Right atrium auricular region (tissue), 2 donors: ENCODE measurements at places on chromosomes 12 and 14.

DNA sequence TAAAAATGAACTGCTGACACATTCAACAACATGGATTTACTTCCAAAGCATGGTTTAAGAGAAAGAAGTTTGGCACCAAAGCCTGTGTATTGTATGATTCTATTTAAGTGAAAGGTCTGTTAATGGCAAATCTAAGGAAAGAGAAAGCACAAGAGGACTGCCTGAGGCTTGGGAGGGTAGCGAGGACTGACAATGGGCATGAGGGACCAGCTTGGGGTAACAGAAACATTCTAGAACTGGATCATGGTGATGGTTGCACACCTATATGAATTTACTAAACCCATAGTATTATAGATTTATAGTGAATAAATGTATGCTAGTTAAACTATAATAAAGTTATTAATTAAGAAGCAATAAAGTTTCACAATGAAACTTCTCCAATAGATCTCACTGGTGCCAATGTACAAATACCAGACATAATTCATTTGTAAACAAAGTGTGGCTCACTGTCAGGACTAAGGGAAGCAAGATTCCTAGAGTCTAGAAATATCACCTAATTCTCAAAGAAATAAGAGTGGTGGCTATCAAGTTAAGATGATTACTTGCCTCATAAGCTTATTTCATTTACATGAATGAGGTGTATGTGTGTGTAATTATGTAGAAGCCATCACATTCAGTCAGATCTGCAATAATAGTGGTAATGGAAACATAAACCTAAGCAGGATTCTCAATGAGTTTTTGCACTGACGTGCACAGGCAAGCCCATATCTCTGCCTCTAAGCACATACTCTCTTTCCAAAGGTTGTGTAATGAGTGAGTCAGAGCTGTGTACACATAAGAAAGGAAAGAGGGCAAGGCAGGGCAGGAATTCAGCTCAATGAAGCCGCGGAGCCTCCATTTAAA lies 353.4 kb downstream of the KCNH5 start:
- no peak for DNase-seq

DNA sequence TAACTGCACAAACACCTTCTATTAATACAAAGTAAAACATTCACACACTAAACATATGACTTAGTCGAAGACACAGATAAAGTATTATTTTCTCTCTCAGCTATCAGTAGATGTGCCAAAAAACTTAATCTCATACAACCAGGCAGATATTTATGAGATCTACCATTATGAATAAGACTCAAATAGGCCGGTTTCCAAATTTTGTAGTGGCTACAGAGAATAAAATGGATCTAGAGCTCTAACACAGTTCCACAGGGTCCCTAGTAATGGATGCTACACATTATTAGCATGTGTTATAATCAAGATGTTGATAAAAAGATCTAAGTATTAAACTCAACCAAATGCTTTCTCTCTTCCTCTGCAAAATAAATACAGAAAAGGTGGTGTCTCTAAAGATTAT lies 10.4 kb downstream of the SAV1 start:
- no peak for DNase-seq

DNA sequence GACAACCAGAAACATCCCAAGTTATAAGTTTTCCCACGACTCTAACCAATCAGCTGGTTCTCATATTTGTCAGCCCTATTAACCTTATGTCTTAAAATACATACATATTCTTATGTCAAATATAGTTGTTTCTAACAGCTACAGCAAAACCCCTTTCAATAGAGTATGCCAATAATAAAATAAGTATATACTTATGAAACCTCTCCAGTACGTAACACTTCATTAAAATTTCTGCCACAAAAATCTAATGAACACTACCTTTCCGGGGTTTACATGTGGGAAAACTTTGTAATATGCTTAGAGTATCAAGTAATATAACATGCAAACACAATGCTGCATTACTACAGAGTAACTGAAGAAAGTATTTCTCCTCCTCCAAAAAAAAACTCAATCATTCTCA lies 1.8 kb downstream of the LRP6 start:
- no peak for DNase-seq

GRCh38 chr12:66003951-66004350 lies 126.6 kb downstream of the LLPH start:
- DNase-seq: no peak

DNA sequence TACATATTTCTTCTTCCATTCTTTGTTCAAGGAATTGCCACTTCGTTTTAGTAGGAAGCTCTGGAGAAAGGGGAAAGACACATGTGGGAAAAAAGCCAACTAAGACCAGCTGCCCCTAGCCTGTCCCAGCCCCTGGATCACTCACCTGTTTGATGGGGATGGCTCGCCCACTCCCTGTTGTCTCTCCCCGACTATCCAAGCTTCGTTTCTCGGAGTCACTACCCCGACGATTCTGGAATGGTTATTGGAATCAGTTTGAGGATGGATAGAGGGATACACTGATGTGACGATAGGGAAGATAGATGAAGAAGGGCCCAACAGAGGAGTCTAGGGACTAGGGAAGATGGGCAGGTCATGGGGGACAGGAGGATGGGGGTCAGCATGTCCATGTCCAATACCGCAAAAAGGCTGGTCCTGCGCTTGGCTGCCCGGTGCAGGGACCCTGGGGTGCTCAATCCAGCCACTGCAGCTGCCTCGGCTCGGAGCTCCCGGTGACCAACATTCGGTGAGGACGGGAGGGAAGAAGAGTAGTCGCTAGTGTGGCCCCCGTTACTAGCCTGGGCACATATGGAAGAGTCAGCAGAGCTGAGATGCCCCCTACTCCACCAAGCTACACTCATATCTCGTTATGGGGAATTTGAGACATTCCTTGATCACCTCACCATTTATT lies 7.0 kb downstream of the AGAP2 start:
- DNase-seq: no peak

DNA sequence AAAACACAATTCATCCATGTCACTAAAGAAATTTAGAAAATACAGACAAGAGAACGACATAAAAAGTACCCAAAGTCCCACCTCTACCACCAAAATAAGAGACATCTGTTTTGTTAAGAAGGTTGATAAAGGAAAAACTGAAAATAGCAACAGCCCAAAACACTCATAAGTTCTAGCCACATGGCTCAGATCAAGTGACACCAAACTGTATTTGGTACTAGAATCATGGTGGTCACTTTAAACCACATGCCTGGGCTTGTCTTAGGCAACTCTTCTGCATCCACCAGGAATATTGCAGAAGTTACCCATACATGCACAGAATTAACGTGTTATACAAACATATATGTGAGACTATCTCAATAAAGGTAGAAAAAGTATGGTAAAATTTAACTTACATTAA lies 78.2 kb upstream of the GTF2A1 start:
- no peak for DNase-seq

DNA sequence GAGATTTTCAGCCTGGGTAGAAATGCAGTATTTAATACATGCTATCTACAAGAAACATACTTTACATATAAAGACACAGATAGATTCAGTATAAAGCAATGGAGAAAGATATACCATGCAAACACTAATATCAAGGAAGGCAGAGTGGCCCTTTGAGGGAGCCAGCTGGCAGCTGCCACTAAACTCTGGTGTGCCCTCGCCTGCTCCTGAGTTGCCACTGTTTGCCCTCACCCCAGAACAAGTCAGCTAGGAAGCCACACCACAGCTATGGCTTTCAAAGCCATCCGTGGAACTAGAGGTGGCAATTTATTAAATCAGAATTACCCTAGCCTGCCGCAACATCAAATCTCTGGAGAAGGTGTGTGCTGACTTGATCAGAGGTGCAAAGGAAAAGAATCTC lies 18.3 kb downstream of the PXN start:
- no peak for DNase-seq

DNA sequence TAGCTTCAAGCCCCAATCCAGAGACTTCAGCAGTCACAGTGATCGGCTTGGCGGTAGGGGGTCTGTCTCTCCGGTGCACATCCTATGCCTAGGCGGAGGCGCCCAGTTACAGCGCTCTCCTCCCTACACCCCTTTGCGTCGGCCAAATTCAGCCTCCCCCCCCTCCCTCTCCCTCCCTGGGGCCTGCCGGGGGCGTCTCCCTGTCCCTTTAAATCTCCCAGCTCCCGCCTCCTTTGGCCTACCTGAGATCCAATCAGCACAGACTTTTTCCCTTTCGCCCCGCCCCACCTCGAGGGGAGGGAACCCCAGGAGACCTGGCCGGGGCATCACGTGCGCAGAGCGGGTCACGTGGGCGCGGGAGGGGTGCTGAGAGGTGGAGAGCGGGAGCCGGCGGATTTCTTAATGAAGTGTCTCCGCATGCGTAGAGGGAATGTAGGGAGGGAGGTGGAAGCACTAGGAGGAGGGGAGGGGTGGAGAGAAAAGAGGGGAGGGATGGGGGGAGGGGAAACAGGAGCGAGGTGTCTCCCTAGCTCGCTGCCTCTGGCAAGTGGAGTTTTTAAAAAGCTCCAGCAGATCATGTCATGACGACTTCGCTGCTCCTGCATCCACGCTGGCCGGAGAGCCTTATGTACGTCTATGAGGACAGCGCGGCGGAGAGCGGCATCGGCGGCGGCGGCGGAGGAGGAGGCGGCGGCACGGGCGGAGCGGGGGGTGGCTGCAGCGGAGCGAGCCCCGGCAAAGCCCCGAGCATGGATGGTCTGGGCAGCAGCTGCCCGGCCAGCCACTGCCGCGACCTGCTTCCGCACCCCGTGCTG lies at the start of gene HOXC13:
TSS of gene HOXC13 (plus strand) at position 506 of the 815 bp plus-strand sequence. CDS start at position 582, 76 bp downstream.
- DNase-seq: no peak

- no peak for DNase-seq
Observed at GRCh38 chr12:124940143-124940392, 25.6 kb upstream of the UBC start.

DNA sequence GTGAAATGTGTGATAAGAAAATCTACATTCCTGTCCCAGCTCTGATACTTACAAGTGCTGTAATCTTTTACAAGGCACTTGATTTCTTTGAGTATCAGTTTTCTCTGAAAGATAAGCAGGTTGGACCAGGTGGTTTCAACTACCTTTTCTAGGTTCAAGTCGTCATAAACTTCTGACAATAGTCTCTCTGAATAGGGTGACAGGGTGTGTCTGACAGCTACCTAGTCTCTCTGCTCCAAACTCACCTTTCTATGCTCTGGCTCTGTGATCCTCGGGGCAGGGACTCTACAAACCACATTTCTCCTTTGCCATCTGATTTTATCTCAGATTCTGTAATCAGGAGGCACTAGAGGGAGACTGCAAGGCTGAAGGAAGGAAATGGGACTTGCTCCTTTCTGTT lies 137.7 kb upstream of the SYT1 start:
- no peak for DNase-seq

DNA sequence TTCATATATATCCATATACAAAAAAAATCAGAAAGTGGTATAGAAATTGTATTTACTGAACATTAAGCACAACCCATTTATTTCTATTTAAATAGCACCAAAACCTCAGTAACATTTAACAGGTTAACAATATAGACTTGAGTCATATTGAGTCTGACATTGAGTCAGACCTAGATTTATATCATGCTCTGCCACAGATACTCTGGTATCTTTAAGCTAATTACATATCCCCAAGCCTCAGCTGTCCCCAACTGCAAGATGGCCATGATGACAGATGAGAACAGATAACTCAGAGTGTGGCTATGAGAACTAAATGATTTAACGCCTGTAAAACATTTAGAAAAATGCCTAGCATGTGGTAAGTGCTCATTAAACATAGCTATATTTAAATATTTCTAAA lies 40.3 kb downstream of the IFNG start:
- no peak for DNase-seq

DNA sequence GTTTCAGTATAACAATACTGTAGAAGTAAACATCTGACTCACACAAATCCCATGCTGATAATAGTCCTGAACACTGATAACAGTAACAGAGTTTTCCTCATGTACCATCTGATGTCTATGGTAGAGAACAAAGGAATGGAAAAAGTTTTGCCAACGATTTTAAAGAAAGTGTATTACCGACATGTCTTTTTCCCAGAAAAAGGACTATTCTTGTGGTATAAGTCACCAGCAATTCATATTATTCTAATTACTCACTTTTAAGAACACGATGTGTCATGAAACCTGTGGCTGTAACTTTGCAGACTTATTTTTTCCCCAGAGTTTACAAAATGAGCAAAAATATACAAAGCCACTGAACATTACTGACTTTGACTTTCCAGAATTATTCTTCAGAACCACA lies 40.1 kb upstream of the DCN start:
- DNase-seq: no peak

DNA sequence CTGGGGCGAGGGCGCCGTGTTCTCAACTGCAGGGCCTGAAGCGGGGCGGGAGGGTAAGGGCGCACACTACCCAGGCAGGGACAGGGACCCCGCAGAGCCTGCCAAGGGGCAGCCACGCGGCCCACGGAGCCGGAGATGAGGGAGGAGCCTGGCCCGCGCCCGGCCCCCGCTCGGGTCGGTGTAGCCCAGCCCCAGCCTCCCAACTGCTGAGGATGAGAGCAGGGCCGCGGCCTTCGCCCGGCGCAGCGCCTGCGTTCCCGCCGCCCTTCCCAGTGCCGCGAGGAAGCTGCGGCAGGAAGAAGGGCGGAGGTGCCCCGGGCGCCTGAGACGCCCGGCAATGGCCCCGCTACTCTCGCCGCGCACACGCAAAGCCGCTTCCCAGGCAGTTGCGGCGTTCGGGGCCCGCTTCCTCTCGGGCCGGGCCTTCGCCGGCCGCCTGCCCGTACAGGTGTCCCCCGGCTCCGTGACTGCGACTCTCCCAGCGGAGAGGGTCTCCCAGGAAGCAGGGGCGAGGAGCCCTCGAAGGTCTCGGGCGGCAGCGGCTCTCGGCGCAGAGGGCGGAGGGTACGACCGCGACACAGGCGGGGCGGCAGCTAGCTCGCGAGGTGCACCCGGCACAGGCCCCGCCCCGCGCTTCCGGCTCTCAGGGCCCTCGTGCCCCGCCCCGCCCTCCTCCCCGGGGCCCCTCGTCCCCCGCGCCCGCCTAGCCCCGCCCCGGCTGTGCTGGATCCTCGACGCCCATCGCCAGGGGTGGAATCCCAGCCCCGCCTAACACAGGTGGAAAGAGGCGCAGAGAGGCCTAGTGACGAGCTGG lies 24.8 kb upstream of the YY1 start:
- peak; percentile 82 for DNase-seq

DNA sequence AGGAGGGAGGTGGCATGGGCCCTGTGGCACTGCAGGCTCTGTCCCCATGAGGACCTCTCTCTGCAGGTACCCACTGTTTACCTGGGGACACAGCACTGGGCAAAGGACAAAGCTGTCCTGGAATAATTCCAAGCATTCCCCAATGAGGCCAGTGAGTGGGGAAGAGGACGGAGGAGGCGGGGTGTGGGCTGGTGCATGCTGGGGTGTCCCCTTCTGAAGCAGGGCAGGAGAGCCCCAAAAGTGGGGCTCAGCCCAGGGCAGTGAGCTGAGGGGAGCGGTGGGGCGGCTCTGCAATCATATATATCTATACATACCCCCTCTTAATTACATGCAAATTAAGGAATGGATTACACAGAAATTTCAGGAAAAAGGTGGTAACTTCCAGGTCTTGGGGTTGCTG lies 315.8 kb downstream of the ADGRD1 start:
- no peak for DNase-seq

DNA sequence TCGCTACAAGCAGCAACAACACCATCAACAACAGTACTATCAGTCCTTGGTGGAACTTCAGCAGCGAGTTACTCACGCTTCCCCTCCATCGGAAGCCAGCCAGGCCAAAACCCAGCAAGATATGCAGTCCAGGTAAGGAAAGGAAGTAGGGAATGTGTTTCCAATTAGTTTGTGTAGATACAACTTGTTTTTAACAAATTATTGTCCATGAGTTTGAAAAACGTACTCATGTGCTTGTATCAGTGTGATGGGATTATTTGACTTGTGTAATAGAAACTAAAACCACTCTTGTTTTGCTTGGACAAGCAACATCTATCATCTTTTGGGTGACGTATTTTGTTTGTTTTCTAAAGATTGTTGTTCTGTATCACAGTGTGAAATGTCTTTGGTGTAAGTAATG lies 137.9 kb downstream of the NAV3 start:
- no peak for DNase-seq

- DNase-seq: no peak
Observed at GRCh38 chr14:78383060-78383459, 212.9 kb downstream of the NRXN3 start.
